ENCODE measurements at places on chromosomes 1 and 21. TPM values are rescaled to one million over a fixed set of nuclear protein-coding genes. Genes with fewer than 3 reads are reported as not detected.

Gene TPTE
- not detected for total RNA-seq

Gene OR2L5
- total RNA-seq, result not detected

Gene EFNA1
- 0.24 TPM for total RNA-seq

Gene FCRL1
- total RNA-seq, result not detected

Gene INSRR
- 0.68 TPM for total RNA-seq
